ENCODE measurements at places on chromosomes 7 and 10.

DNA sequence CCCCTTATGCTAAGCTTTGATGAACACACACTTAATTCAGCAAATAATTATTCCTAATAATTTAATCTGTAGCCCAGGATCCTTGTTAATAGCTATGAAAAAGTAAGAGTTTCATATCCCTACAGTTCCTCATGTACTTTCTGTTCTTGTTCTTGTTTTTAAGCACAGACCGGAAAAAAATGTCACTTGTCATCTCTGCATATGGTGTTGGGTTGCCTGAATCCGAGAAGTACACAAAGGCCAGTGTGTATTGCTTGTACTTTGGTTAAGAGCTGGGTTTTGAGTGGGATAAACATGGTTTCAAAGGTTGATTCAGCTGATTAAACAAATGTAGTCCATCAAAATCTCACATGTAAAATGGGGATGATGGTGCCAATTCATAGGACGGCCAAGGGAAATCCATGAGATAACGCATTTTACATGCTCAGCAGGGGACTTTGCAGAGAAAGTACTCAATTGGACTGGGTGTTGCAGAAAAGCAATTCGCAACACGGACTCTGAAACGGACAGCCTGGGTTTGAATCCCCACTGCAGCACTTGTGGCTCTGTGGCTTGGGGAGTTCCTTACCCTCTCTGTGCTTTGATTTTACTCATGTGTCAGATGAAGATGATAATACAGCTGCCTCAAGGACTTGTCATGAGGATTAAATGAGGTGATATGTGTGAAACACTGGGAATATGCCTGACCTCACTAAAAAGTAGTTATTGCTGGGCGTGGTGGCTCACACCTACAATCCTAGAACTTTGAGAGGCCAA, 71.7 kb downstream of the MAP3K8 start:
- peak; percentile 32 for DNase-seq

DNA sequence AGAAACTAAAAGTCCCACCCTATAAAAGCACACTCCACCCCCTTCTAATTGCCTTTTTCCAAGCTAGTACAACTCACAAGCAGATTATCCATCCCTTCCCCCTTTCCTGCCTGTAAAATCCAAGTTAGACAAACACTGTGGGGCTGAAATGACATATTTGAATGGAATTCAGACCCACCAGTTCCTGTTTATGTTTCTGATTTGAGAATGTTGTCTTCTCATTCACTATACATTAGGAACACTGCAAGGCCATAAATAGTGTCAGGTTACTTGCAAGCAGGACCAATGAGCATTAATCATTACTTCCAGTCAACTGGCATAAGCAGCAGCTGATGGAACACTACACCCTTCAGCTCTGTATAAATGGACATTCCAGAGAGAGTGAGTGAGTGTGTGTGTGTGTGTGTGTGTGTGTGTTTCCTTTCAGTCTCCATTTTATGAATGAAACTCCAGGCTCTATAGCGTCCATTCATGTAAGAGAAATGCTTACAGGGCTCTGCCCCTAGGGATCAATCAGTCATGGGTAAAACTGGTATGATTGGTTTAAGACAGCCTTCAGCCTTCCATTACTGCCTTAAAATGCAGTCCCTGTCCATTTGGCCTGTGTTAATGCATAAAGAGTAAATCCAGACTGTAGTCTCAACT, 69.3 kb downstream of the ETV1 start:
- DNase-seq, result no peak

GRCh38 chr7:26724795-26725194, 139.6 kb downstream of the SKAP2 start:
- no peak for DNase-seq

- no peak for DNase-seq
Observed at GRCh38 chr7:95804052-95804451, 31.7 kb downstream of the DYNC1I1 start.

DNA sequence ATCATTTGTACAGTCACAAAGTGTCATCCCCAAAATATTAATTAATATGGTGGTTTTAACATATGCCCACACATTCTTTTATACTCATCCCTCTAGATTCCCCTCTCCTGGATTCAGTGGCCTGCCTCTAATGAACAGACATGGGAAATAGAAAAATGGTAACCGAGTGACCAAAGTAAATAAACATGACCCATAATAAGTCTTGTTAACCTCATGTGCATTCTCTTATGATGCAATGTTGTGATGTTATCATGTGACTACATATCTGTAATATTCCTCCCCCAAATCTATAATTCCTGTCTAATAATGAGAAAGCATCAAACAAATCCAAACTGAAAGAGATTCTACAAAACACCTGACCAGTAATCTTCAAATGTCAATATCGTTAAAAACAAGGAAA, 164.5 kb upstream of the PRSS1 start:
- DNase-seq, result no peak

- no peak for DNase-seq
Observed at GRCh38 chr10:32961343-32961894, 3.4 kb upstream of the ITGB1 start.

DNA sequence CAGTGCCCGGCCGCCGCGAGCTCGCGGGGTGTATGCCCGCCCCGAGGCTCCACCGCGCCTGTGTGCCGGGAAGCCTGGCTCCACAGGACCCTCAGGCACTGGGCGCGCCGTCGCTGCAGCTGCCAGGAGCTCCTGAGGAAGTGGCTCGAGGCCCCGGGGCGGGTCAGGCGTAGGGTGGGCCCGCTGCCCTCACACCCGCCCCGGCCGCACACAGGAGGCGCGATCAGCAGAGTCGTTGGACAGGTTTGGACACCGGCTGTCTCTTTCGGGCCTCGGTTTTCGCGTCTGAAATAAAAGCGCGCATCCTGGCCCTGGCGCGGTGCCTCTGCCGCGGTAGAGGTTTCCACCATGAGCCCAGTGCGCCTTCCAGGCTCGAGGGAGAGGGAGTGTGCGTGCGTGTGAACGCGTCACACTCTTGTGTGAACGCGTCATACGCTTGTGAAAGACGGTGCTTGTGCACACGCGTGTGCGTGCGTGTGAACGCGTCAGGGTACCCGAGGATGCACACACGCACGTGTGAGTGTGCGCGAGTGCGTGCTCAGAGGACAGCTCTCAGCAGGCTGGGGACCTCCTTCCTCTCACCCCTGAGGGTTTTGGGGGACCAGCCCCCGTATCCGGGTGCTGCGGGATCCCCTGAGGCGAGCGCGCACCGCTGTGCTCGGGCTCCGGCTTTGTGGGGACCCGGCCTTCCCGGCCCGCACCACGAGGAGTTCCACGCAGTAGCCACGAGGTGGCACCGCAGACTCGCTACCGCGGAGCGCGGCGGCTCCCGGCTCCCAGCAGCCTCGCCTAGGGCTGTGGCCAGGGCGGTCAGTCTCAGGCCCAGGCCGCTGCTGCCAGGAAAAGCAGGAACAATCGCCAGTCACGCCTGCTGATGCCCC, 83.8 kb downstream of the BMS1 start:
- peak; percentile 52 for DNase-seq

- no peak for DNase-seq
Observed at GRCh38 chr7:28418311-28418710, 6.0 kb downstream of the CREB5 start.

GRCh38 chr10:14089556-14090292, 241.0 kb downstream of the FRMD4A start:
- no peak for DNase-seq

GRCh38 chr7:111987115-111987826, 218.9 kb downstream of the DOCK4 start:
- DNase-seq, result no peak

GRCh38 chr10:72424561-72424960, 69.8 kb upstream of the DNAJB12 start:
- no peak for DNase-seq

Measured in putamen (tissue), 1 donor.